ENCODE measurements at places on chromosomes 4 and X.

DNA sequence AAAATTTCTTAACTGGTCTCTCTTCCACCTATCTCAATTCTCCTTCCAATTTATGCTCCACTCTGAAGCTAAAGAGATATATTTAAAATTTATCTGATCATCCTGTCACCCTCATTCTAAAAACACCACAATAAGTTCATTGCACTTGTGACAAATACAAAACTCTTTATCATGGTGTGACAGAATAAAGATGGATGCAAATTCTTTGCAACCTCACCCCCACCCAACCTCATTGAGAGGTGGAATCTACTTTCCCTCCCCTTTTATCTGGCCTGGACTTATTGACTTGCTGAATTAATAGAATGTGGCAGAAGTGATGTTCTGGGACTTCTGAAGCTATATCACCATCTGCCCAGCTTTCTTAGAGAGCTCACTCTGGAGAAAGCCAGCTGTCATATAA, 46.5 kb downstream of the IDS start:
- DNase-seq = no peak

GRCh38 chr4:182553653-182554052, 310.5 kb downstream of the TENM3 start:
- no peak for DNase-seq

DNA sequence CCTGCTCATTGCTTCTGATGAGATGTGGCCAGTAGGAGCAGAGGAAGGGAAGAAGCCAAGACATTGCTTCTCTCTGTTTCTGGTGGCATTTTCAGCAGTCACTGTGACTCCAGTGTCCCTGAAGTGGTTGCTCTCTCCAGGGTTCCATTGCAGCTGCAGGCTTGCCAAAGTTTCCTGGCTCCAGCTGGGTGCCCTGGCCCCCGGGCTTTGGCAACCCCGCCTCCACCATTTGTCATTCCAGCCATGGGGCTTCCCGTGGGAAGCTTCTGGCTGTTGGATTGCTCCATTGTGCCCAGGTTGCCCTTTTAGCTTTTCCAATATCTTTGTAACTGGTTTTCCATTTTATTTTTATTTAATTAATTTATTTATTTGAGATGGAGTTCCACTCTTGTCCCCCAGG, 12.7 kb downstream of the FGFBP1 start:
- no peak for DNase-seq

- no peak for DNase-seq
Observed at GRCh38 chr4:143291314-143291713, 45.4 kb upstream of the GAB1 start.

DNA sequence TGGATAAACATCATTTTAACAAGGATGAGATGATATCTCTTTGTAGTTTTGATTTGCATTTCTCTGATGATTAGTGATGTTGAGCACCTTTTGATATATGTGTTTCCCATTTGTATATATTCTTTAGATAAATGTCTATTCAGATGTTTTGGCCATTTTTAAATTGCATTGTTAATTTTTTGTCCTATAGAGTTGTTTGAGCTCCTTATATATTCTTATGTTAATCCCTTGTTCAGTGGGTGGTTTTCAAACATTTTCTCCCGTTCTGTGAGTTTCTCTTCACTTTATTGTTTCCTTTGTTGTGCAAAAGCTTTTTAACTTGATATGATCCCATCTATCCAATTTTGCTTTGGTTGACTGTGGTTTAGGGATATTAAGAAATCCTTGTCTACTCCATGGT, 606.0 kb downstream of the CCSER1 start:
- no peak for DNase-seq

- DNase-seq = peak; percentile 88
Observed at GRCh38 chr4:2745981-2746806, 9.9 kb downstream of the TNIP2 start.

- no peak for DNase-seq
Observed at GRCh38 chr4:99968330-99968729, 18.3 kb upstream of the H2AZ1 start.

DNA sequence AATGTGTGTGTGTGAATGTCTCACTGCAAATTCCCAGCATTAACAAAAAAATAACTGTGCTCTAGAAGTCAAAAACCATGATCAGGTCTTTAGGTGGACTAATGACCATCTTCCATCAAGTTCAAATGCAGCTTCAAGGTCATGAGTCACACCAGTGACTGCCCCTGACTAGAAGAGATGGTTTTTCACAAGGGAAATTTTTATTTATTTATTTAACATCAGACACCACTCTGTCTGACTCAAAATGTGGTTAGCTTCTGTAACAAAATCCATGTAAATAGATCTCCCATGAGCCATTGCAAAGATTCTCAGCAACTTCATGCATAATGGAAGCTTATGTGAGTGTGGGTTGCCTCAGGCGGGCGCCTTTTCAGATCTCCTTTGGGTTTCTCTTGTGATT, 219.2 kb downstream of the KIT start:
- DNase-seq = no peak

- no peak for DNase-seq
Observed at GRCh38 chrX:6924443-6925077, 223.0 kb upstream of the STS start.

DNA sequence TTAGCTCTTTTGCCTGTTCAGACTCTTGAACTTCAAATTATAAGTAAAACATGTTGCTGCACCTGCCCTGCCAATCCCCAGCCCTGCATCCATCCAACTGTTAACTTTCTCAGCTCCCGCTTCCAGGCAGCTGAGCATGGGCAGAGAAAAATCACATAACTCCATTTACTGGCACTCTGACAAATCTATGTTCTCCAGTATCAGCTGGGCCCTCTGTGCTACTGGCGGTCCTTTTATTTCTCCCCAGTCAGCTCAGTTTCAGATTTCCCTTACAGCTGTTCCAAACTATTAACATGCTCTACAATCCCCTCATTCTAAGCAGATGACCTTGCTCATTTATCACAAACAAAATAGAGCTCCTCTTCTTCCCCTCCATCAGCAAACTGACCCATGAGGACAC, 240.4 kb upstream of the TET2 start:
- no peak for DNase-seq

DNA sequence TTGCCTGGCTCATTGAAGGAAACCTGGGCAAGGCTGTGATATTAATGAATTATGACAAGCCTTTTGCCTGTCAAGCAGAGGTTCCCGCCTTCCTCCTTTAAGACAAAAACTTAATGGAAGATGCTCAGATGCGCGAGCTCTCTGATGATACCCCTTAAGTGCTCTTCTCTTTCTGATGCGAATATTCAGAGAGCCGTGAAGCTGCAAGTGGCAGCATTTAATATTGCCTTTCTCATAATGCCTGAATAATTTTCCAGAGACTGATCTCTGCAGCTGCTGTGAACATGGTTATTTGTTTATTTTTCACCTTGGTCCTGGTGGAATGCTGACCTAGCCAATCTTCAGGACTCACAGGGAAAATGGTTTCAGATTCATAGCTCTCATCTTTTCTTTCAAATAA, 251.8 kb downstream of the TENM3 start:
- DNase-seq = no peak

DNA sequence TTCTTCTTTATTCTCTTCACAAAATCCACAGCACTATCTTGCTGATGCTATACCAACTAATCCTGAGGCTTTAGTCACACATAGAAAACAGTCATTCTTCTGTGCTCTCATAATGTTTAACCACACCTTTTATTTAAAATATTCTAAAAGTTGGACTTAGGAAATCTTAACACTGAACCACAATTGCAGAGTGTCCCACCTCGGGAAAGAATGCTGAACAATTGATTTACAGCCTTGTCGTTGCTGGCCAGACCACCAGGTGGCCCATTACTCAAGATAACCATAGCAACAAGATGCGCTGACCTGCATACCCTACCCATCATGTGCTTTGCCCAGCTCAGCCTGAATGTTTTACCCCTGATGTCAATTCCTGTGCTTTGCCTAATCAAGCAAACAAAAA, 100.8 kb downstream of the ARSJ start:
- no peak for DNase-seq

- DNase-seq = no peak
Observed at GRCh38 chr4:179307297-179308136, 1865.3 kb upstream of the AGA start.

- no peak for DNase-seq
Observed at GRCh38 chr4:168522356-168522755, 25.5 kb downstream of the PALLD start.

DNA sequence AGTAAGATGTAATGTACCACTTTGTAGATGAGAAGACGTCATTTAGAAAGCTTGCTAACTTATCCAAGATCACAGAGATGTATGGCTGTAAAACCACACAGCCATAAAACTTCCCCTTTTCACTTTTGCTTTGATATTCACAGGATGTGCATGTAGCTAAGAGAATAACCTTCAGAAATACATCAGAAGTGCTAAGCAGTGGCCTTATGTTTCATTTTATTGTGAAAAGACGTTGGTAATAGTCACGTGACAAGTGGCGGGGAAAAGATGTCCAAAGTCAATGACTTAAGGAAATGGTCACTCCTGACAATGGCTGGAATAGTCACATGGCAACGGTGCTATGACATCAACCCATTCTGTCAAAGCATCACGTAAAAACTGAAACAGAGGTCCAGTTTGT, 12.9 kb upstream of the WDR17 start:
- DNase-seq = no peak

GRCh38 chrX:152641996-152642395, 4.3 kb downstream of the GABRQ start:
- DNase-seq = no peak

GRCh38 chrX:40146262-40147125, 48.7 kb upstream of the BCOR start:
- no peak for DNase-seq

DNA sequence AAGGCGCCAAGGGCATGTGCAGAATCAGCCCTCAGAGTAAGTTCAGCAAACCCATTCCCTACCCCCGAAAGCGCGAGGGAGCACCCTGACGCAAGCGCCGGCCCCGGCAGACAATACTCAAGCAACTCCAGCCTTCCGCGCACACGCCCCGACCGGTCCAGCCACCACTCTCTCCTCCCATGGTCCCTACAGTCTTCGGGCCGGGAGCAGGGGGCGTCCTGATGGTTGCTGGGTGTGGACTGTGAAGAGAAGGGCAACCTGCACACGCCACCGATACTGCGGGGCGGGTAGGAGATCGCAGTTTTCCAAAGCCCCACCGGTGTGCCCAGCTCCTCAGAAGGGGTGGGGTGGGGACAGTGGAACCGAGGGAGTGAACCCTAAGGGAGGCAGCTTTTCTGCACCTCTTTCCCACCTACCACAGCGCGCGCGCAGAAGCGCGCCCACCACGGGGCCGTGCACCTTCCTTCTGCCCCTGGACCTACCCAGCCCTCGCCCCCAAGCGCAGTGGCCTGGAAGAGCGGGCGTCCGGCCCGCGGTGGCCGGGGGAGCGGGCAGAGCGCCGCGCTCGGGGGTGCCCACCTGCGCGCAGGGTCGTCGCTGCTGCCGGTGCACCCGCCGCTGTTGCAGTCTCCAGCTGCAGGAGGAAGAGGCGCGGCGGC, 650.2 kb upstream of the DIPK2B start:
- no peak for DNase-seq

DNA sequence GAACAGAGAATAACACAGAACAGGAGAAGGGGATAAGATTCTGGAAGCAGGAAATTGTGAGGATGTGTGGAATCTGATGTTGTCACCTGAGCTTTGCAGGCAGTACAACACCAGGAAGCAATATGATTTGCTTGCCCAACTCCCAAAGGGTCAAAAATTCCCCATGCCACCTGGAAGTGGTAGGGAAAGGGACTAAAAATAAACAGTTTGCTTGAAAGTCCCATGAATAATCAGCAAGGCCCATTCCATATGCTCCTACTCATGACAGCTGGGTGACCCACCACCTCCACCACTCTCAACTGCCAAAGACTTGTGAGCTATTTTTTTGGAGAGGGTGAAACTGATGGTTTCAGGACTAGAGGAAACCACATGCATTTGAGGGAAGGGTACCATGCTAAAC, 168.4 kb downstream of the KCNIP4 start:
- no peak for DNase-seq

DNA sequence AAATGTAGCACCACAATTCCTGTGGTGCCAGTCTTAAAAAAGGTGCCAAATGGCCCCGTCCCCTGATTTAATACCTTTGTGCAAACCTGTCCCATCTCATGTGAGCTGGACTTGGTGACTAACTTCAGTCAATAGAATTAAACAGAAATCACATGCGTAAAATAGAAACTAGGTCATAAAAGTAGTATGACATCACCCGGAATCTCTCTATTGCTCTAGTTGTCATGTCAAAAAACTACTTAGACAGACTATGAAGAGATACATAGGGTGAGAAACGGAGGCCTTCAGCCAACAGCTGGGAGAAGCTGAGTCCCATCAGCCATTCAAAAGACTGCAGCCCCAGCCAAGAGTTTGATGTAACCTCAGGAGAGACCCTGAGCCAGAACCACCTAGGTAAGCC, 293.5 kb upstream of the HS3ST1 start:
- DNase-seq = no peak

GRCh38 chr4:42344749-42345148, 52.5 kb upstream of the SHISA3 start:
- no peak for DNase-seq

GRCh38 chr4:144910723-144911122, 187.3 kb downstream of the ANAPC10 start:
- no peak for DNase-seq

- no peak for DNase-seq
Observed at GRCh38 chrX:11472879-11473278, 179.7 kb downstream of the AMELX start.

GRCh38 chr4:84856468-84857049, 109.9 kb downstream of the WDFY3 start:
- no peak for DNase-seq

DNA sequence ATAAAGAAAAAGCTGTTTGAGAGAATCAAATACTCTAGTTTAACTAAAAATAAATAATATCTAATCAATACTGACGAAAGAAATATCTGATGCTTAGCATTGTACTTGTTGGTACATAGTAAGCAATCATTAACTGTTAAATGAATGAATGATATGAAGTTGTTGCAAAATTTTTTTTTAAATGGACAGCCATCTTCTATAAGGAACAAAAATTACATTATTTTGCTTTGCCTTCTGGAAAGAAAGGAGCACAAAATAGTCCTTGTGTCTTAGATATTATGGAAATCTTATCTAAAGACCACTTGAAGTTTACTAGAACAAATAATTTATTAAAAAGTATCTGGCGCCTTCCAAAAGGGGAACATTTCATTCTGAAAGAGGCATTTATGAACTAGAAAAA, 4.5 kb downstream of the NFKB1 start:
- DNase-seq = no peak

- DNase-seq = no peak
Observed at GRCh38 chrX:118350221-118350620, 4.3 kb downstream of the WDR44 start.

DNA sequence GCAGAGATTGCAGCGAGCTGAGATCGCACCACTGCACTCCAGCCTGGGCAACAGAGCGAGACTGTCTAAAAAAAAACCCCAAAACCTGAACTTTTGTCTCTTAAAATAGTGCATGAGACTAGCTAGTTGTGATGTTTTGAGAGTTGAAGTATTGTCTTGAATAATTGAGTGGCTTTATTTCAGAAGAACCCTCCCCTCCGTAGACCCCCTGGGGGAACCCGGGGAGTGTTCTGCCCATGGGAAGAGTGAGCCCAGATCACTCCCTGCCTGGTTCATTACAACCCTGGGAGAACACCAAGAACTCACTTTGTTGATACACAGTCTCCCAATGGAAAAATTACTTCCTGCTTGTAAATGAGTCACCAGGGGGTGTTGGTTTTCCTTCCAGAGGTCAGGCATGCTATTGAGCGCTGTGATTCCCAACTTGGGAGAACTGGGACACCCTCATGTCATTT, 65.3 kb upstream of the SHISA3 start:
- DNase-seq = no peak

- DNase-seq = no peak
Observed at GRCh38 chr4:102474736-102475504, 26.2 kb upstream of the NFKB1 start.
